ENCODE measurements at places on chromosomes 7 and 10.
A peak's percentile ranks its signal among the peaks of the same experiment; 100 is the strongest.

GRCh38 chr7:8923164-8923806 is 489.9 kb downstream of the NXPH1 start:
- no peaks in the 10 kb centered on the region for H3K36me3 ChIP-seq
- H3K4me3 ChIP-seq = no peak overlapping the region
- no peaks in the 10 kb centered on the region for H3K27me3 ChIP-seq
- no peaks in the 10 kb centered on the region for H3K4me1 ChIP-seq
- DNase-seq = no peak

GRCh38 chr7:129066290-129067131 is 11.6 kb upstream of the TNPO3 start:
- H3K4me1 ChIP-seq = no peaks in the 10 kb centered on the region
- no peak overlapping the region for H3K27ac ChIP-seq
- no peaks in the 10 kb centered on the region for H3K36me3 ChIP-seq

DNA sequence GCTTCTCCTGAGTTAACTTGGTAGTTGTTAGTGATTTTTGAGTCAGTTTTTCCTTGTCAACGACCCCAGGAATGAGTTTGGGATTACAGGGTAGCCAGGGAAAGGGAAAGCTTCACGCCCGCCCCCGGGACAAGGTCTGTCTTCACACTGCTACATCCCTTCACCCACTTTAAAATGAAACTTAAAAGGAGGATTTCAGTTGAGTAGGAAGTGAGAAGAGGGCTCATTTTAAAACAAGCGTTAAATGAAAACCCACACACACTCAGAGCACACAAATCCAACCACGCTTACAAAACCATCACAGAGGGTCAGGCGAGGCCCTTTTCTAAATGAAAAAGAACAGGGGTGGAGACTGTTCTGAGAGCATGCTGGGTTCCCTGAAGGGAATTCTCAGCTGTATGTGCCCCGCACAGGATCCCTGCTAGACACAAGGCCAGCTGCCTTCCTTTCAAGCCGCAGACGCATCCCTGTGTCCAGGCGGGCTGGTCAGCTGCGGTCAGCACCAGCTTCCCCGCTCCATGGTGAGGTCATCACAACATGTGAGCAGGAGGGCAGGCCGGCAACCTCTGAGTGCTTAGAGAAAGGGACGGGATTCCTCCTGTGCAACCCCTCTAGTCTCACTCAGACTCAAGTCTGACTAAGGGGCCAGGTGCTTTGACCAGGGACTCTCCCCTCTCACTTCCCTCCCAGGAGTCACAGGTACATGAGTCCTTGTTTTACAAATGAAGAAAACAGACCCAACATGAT is 111.8 kb downstream of the EGFR start:
- peaks cover 14% of the 10 kb centered on the region for H3K4me1 ChIP-seq
- peaks cover 11% of the 10 kb centered on the region for H3K27me3 ChIP-seq
- DNase-seq = peak; percentile 28
- H3K36me3 ChIP-seq = no peaks in the 10 kb centered on the region

DNA sequence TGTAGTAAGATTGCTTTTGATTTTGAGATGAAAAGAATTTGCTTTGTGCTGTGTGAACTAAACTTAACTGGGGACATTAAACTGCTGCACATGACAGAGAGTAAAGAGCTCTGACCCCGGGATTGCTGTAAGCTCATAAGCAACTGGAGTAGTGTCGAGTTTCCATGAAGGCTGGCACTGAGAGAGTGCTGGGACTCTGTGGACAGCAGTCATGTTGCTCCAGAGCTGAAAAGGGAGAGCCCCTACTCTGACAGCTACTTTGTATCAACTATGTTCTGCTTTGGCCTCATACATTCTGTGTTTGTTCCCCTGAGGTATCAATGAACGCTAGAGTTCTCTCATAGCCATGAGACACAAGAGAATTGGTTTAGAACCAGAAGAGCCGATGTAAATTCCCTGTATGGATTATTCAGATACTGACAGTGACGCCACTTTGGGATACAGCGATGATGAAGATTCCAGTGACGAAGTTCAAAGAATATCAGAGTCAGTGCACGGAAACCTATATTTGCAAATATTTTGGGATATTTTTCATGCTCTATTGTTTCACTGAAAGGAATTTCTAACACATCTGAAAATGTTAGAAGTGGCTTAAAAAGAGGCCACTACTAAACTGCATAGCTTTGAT is 185.9 kb upstream of the DKK1 start:
- H3K27ac ChIP-seq = no peak overlapping the region
- H3K36me3 ChIP-seq = no peaks in the 10 kb centered on the region
- H3K4me3 ChIP-seq = no peak overlapping the region
- no peaks in the 10 kb centered on the region for H3K27me3 ChIP-seq
- no peaks in the 10 kb centered on the region for H3K4me1 ChIP-seq

DNA sequence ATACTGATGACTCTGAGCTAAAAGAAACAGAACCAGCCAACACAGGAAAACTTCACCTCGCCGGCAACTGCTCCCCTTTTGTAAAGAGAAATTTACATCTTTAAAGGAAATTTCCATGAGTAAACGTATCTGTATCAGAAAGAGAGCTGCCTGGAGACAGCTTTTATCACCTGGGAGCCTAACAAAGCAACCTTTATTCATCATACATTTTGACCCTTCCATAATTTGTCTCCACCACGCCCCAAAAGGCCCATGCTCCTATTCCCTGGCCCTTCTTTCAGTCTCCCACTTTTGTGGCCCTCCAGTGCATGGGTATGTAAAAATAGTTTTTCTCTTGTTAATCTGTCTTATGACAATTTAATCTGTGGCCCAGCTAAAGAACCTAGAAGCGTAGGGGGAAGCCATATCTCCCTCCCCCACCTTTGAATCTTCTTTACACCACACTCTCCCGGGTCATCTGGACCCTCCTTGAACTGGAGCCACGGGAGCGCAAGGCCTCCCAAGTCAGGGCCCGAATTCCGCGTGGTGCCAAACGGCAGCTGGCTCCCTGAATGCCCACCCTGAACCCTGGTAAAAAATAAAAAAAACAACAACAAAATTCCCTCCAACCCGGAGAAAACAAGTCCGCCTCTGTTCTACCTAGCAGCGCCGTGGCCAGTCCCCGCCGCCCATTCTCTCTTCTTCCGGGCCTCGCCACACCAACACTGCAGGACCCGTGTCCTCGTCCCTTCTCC is 15.4 kb upstream of the FKBP9 start:
- H3K4me3 ChIP-seq = peak overlapping the region; percentile 94
- peaks cover 2% of the 10 kb centered on the region for H3K36me3 ChIP-seq
- H3K27me3 ChIP-seq = no peaks in the 10 kb centered on the region
- no peak for DNase-seq
- H3K4me1 ChIP-seq = peaks cover 18% of the 10 kb centered on the region
- peak overlapping the region; percentile 71 for H3K27ac ChIP-seq

GRCh38 chr7:40500219-40500618 is 365.4 kb downstream of the SUGCT start:
- no peak overlapping the region for H3K27ac ChIP-seq
- no peak for DNase-seq
- H3K36me3 ChIP-seq = no peaks in the 10 kb centered on the region
- no peak overlapping the region for H3K4me3 ChIP-seq
- no peaks in the 10 kb centered on the region for H3K4me1 ChIP-seq
- no peaks in the 10 kb centered on the region for H3K27me3 ChIP-seq

DNA sequence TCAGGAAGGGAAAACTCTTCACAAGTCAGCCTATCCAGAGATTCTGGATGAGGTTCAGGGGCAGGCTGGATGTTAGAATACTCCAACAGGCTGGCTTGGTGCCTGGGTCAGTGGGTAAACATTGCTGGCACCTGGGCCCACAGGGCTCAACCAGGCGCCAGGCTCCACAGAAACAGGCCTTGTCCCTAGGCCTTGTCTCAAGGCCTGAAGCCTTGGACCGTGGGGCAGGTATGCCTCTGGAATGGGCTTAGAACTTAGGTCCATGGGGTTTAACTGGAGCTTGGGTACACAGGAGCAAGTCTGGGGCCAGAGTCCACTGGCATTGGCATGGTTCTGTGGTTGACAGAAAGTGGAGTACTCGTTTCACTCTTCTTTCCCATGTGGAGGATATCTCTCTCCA is 263.0 kb upstream of the ETV1 start:
- DNase-seq = no peak
- no peak overlapping the region for H3K27ac ChIP-seq
- H3K27me3 ChIP-seq = no peaks in the 10 kb centered on the region
- no peaks in the 10 kb centered on the region for H3K4me1 ChIP-seq
